ENCODE measurements at places on chromosomes 6 and 20. TPM values are rescaled to one million over a fixed set of nuclear protein-coding genes. Genes with fewer than 3 reads are reported as not detected.

Gene PTK6
- total RNA-seq, result not detected

Gene DNPH1
- 90.3 TPM for total RNA-seq

Gene PPP1R16B
- not detected for total RNA-seq

Gene CST2
- 1.5 TPM for total RNA-seq

Gene TSHZ2
- total RNA-seq, result 5.6 TPM

Gene C6orf58
- not detected for total RNA-seq

Gene SEMG1
- total RNA-seq, result not detected

Gene SLC35D3
- total RNA-seq, result not detected

Gene RNF144B
- 13.2 TPM for total RNA-seq

Gene NRSN1
- not detected for total RNA-seq

Gene PACSIN1
- total RNA-seq, result not detected

Gene ADGRF1
- 0.76 TPM for total RNA-seq

Gene MPIG6B
- not detected for total RNA-seq

Gene SLC35F1
- 0.33 TPM for total RNA-seq
